ENCODE measurements at places on chromosomes 1 and 21.

DNA sequence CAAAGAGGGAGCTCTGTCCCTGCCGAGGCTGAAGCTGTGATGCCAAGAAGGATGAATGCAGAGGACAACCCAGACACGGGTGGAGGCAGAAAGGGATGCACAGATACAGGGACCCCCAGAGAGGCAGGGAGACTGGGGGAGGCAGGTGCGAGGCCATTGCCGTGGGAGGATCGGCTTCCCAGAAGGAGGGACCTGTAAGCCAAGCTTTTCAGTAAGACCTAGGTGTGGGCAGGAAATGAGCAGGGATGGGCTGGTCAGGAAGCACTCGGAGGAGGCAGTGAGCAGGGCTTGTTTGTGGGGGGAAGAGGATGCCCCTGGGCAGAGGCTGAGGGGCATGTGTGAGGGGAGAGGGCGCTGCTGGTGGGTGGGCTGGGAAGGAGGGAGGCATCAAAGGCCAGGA, 67.7 kb upstream of the WNT4 start:
- DNase-seq: no peak

DNA sequence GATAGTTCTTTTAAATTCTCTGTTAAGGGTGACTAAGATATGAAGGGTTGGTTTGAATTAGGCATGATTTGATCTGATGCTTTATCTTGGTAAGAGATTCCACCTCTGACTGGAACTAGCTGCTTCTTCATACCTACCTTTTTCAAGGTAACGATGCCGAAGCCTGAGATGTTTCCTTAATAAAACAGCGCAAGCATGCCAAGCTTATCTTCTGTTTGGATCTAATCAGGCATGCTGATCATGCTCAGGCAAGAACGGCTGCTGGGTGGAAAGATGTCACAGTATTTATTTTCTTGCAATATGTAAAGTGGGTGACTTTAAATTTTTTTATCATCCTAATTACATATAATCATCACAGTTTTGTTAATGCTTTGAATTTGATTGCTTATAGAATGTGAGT, 148.7 kb downstream of the ADGRL2 start:
- DNase-seq: no peak

GRCh38 chr1:153393926-153394325, 3.1 kb upstream of the S100A8 start:
- DNase-seq: no peak

DNA sequence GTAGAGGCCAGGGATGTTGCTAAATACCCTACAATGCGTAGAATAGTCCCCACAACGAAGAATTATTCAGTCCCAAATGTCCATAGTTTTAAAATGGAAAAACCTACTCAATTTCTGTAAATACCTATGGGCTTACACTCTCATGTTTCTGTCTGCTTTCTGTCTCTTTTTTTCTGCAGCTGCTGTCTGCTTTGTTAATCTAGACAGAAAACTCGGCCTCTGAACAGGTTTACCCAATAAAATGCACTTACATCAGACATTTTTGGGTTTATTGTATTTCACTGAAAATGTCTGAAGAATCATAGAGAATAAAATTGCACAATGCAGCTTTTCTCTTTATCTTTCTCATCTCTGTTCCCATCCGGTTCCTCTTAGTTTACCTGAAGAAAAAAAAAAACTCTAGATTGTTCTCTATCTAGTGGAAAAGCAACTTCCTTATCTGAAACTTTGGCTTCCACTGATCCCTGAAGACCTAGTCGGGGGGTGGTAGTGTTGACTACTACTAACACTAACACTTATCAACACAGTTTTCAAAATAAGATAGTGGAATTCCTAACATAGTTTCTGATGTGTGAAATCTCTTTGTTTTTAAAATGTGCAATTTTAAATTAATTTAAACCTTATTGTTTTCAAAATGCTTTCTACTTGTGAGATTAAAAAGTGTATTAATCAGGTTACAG, 76.9 kb upstream of the CCDC190 start:
- no peak for DNase-seq

DNA sequence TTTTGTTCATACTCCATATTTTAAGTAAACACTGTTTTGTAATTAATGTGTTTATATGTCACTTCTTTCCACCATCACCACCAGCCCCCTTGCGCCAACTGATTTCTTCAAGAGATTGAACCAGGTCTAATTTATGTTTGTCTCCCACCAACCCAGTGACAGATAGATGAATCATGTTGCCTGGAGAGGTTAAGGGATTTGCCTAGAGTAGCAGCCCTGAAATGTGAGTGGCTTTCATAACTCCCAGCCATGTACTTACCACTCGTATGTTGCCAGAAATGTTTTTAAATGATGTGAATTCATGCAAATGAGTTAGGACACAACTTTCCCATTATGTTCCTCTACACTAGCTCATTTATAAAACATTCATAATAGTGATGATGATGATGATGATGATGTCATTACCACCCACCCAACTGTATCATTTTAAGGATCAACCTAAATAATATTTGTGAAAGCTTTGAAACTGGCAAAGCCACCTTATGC, 86.9 kb downstream of the LRRC8D start:
- DNase-seq: no peak

- no peak for DNase-seq
Measured at GRCh38 chr1:208242941-208243526, 1.1 kb downstream of the PLXNA2 start.

DNA sequence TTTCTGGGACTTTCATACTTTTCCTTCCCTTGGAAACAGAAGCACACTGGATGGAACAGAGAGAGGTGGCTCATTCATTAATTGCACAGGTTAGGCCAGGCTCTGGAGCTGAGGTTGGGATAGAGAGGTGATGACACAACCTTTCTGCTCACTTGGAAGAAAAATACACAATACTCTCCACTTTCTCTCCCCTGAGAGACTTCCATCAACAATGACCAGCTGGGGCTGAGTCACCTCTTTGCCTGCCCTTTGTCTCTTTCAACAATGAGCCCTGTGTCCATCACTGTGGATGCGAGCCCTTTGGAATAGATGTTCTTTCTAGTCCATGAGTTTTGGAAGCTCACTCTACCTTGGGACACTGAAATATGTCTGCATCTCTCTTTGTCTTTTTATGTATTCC, 43.1 kb downstream of the ATP2B4 start:
- DNase-seq: no peak

DNA sequence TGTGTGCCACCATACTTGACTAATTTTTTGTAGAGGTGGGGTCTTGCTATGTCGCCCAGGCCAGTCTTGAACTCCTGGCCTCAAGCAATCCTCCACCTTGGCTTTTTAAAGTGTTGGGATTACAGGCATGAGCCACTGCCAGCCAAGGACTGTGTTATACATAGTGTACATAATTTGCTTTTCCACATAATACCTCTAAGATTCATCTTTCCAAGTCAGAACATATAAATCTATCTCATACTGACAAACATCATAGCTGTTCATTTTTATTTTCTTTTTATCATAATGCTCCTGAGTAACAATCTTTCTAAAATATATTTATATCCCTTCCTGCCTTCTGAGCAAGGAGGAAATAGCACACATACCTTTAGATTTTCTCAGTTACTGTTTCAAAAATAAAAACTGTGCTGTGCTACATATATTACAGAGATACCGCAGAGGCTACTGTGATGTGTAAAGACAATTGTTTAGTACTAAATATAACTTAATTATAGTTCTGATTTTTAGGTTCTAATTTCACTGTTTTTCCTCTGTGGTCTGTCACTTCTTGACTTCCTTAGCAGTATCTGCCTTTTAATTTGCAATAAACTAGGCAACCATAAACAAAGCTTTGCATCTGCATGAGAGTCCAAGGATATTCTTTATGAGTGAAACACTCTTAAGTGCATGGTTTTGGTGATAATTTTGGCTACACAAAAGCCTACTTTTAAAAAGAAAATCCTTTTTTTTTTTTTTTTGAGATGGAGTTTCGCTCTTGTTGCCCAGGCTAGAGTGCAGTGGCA, 59.3 kb downstream of the EYA3 start:
- DNase-seq: no peak

- DNase-seq: no peak
Measured at GRCh38 chr1:28540651-28541050, 12.2 kb upstream of the TRNAU1AP start.

- DNase-seq: no peak
Measured at GRCh38 chr1:93907718-93908117, 1.5 kb downstream of the GCLM start.

GRCh38 chr1:2556277-2556677, at the start of gene TNFRSF14:
TSS of gene TNFRSF14 (plus strand) at chr1:2556371. CDS start at chr1:2556665, 294 bp downstream.
- DNase-seq: peak; percentile 57

DNA sequence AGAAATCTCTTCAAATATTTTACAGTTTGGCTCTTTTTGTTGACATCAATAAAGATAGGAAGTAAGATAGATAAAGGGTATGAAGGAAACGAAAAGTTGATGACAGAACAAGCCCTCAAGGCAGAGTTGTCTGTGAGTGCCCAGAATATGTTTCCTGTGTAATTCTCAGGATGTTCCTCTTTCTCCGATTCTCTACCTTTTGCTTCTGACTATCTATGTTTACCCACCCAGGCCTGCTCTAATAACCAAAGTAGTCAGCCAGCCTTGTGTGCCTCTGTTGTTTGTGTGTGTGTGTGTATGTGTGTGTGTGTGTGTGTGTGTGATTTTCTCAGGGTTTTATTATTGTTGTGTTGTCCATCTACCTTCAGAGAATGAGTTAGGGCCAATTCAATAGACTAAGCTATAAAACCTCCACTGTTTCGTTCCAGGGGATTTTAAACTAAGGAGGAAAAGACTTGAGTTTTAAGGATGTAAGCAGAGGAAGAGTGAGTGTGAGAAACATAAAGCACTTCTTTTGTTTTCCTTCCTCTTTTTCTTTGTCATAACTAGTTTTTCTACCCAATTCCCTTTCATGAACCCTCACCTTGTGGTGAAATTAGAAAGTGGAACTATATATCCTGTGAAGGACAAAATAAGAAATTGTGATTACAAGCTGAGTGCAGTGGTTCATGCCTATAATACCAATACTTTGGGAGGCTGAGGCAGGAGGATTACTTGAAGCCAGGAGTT, 627.4 kb upstream of the NR5A2 start:
- no peak for DNase-seq

- no peak for DNase-seq
Measured at GRCh38 chr1:11982010-11982392, 1.8 kb downstream of the MFN2 start.

DNA sequence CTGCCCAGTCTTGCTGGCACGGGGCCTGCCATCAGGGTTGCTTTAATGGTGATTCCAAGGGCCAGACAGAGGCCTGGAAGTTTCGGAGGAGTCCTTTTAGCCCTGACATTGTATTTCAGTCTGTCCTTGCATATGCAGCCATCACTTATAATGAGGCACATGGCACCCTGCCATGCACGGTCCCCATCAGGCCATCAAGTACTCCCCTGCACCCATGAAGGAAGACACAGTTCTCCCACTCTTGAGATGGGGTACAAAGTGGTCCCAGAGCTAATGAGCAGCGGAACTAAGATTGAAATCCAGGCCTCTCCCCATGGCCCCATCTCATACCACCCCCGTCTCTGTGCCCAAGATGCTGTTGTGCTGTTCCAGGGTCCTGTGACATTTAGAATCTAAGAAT, 596.6 kb downstream of the PTPRU start:
- no peak for DNase-seq

- no peak for DNase-seq
Measured at GRCh38 chr21:21898801-21899200, 900.6 kb downstream of the NCAM2 start.

GRCh38 chr1:231938711-231939110, 312.1 kb downstream of the DISC1 start:
- no peak for DNase-seq

- DNase-seq: no peak
Measured at GRCh38 chr1:244106176-244106575, 55.1 kb downstream of the ZBTB18 start.

DNA sequence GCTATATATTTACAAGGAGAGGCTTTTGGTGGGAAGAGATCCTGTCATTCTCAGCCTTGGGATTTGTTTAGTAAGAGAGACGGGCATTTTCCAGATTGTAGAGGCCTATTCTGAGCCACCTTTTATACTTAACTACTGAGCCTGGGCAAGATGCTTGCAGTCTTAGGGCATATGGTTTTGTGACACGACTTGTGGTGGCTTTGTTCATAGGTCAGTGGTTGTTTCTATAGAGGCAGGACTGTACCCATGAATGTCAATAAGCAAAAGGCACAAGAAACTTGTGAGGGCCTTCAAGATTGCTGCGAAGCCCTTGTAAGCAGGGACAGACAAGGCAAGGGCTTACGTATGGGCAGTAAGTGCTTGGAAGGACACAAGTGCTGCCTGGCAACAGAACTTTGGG, 3.4 kb upstream of the FCRL3 start:
- DNase-seq: no peak
